ENCODE measurements at places on chromosomes 5 and 9.

GRCh38 chr9:91516081-91516480 is 92.4 kb upstream of the NFIL3 start:
- no peak overlapping the region for H3K4me3 ChIP-seq
- no peaks in the 10 kb centered on the region for H3K4me1 ChIP-seq
- H3K27me3 ChIP-seq, result peaks cover 45% of the 10 kb centered on the region
- DNase-seq, result no peak
- peaks cover 4% of the 10 kb centered on the region for H3K36me3 ChIP-seq
- H3K27ac ChIP-seq, result no peak overlapping the region

- no peak overlapping the region for H3K27ac ChIP-seq
- no peak for DNase-seq
- H3K4me1 ChIP-seq, result no peaks in the 10 kb centered on the region
- no peak overlapping the region for H3K4me3 ChIP-seq
- no peaks in the 10 kb centered on the region for H3K27me3 ChIP-seq
- no peaks in the 10 kb centered on the region for H3K36me3 ChIP-seq
These were observed 169.3 kb downstream of the SEMA5A start for GRCh38 chr5:9376363-9377117.

DNA sequence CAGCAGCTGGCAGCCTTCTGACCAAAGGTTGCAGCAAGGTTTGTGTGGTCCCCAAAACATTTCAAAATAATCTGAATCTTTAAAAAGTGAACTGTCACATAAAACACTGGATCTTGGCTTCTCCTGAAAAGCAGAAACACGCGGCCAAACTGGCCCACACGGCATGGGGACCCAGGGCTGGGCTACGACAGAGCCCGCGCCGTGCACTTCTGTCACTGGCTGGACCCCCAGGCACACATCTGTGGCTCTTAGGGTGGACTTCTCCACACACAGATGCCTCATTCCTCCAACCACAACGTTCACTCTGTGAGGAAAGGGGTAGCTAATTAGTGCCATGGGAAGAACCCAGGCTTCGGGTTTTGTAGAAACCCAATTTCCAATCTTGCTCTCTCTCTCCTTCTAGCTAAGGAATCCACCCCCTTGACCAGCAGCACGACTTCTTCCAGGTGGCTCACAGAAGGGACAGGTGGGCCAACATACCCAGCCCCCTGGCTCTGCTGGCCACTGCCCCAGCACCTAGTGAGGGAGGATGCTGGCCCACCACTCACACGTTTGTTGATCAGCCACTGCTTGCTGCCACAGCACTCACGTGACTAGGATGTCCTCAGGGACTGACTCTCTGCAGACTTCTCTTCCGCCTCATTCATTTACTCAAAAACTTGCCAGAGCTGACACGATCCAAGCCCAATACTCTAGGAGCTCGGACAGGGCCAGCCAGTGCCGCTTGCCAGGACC is 17.9 kb downstream of the LMAN2 start:
- no peak for DNase-seq
- H3K4me1 ChIP-seq, result no peaks in the 10 kb centered on the region
- H3K4me3 ChIP-seq, result no peak overlapping the region
- no peaks in the 10 kb centered on the region for H3K27me3 ChIP-seq
- H3K36me3 ChIP-seq, result peaks cover 42% of the 10 kb centered on the region
- no peak overlapping the region for H3K27ac ChIP-seq

GRCh38 chr9:72205513-72205912 is 56.3 kb downstream of the GDA start:
- no peak overlapping the region for H3K4me3 ChIP-seq
- H3K36me3 ChIP-seq, result no peaks in the 10 kb centered on the region
- no peak for DNase-seq
- H3K4me1 ChIP-seq, result no peaks in the 10 kb centered on the region
- H3K27me3 ChIP-seq, result peaks cover 6% of the 10 kb centered on the region
- H3K27ac ChIP-seq, result no peak overlapping the region

DNA sequence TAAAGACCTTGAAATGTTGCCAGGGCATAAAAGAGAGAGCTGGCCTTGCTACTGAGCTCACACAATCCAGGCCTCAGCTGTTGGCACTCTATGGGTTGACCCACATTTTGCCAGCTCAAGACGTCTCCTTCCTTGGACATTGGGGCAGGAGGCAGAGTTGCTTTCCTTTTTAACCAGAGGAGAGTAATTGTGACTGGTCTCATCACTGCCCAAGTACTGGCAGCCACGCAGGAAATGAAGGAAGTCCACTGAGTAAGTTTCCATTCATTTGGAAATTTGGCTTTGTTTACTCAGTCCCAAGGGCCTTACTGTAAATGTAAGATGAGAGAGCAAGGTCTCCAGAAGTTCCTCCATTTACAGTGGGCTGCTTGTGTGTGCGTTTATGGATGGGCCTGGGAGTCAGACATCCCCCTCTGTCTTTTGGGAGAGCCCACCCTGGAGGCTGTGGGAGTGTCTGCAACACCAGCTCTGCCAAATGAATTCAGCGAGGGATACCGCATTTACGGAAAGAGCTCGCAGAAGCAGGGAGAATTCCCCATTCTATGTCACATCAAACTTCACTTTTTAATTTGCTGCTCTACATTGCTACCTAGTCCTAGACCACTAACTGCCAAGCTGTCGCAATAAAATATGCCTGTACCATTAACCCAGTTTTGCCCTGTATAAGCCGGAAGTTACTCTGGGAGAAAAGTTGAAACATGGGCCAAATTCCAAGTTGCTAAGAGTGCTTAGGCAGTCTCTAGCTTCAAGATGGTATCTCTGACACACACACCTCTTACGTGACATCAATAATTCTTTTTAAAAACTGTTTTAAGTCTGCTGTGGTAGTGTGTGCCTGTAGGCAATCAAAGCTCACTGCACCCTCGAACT is 24.5 kb upstream of the PDZD2 start:
- H3K36me3 ChIP-seq, result no peaks in the 10 kb centered on the region
- no peak for DNase-seq
- no peak overlapping the region for H3K27ac ChIP-seq

GRCh38 chr9:90840696-90841095 is 39.1 kb downstream of the SYK start:
- peaks cover 4% of the 10 kb centered on the region for H3K27me3 ChIP-seq
- H3K27ac ChIP-seq, result no peak overlapping the region
- H3K4me3 ChIP-seq, result no peak overlapping the region
- no peaks in the 10 kb centered on the region for H3K4me1 ChIP-seq

DNA sequence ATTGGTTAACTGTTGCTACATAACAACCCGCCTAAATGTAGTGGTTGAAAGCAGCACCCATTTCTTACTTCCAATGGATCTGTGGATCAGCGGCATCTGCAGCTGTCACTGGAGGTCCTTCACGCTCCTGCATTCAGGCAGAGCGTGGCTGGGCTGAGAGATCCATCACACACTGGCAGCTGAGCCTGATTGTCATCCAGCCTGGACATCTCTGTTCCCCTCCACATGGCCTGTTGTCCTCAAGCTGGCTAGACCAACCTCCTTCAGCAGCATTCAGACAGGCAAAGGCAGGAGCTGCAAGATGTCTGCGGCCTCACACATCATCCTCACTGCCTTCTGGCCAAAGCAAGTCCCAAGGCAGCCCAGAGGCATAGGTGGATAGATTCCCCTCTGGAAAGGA is 36.9 kb downstream of the DYNC2I2 start:
- peaks cover 55% of the 10 kb centered on the region for H3K36me3 ChIP-seq
- no peak overlapping the region for H3K4me3 ChIP-seq
- H3K27ac ChIP-seq, result no peak overlapping the region
- H3K4me1 ChIP-seq, result no peaks in the 10 kb centered on the region
- DNase-seq, result no peak
- H3K27me3 ChIP-seq, result no peaks in the 10 kb centered on the region

DNA sequence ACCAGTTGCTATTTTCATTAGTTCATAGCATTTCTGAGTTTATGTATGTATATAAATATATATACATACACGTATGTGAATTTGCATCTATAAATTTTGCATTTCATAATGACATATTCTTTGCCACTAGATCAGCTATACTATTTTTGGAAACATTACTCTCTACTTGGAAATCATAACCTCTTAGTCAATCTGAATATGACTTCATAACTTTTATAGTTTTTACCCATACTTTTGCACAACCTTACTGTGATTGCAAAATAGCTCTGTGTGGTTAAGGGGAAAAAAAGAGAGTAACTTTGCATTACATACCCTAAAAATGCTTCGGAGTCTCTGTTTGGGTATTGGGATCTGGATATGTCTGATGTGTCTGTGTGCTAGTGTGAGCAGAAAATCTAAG is 44.9 kb upstream of the ADAMTSL1 start:
- no peak overlapping the region for H3K4me3 ChIP-seq
- H3K27me3 ChIP-seq, result peaks cover 6% of the 10 kb centered on the region
- no peak overlapping the region for H3K27ac ChIP-seq
- no peak for DNase-seq

DNA sequence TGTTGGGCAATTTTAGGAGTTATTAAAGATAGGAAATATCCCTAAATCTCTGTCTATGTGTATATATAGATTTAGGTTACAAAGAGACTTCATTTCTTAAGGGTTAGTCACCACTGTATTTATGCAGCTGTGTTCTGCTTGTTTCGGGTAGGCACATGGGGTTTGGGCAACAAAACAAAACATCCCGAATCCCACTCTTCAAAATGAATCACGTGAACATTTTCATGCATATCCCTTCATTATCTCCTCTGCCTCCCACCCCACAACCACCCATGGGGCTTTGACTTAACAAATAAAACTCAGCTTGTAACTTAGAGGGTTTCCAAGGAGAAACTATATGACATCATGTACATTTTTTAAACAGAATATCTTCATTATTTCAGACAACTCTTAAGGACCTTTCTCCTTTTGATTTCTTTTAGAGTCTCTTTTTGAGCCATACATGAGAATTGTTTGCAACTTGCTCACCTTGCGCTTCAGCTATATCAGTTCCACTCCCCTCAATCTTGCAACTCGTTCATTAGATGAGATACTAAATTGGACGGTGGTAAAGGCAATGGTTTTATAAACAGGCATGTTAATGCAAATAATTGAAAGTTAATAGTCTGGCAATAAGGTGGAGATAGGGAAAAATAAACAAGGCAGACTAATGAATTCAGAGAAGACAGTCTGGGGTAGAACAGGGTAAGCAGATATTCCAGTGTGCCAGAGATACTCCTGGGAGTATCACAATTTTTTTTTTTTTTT is 136.7 kb downstream of the CD180 start:
- no peaks in the 10 kb centered on the region for H3K27me3 ChIP-seq
- DNase-seq, result no peak
- H3K36me3 ChIP-seq, result peaks cover 19% of the 10 kb centered on the region
- H3K27ac ChIP-seq, result no peak overlapping the region
- peaks cover 17% of the 10 kb centered on the region for H3K4me1 ChIP-seq

DNA sequence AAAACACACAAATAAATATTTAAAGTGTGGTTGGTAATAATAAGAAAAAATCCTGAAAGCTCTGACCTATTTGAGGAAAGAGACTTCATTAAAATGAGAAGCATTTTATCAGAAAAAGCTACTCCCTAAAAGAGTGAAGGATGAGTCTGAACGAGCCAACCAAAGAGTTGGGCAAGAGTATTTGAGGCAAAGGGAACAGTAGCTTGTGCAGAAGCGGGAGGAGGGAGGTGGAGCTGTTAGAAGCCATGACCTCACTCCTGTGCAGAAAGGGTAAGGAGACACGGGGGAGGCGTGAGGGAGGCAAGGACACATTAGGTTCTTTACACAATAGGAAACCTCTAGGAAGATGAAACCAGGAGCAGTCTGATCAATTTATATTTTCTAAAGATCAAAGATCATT is 29.4 kb downstream of the SH3RF2 start:
- no peaks in the 10 kb centered on the region for H3K36me3 ChIP-seq
- H3K27me3 ChIP-seq, result peaks cover 17% of the 10 kb centered on the region
- no peak overlapping the region for H3K4me3 ChIP-seq
- H3K4me1 ChIP-seq, result peaks cover 6% of the 10 kb centered on the region
- DNase-seq, result no peak
- no peak overlapping the region for H3K27ac ChIP-seq

DNA sequence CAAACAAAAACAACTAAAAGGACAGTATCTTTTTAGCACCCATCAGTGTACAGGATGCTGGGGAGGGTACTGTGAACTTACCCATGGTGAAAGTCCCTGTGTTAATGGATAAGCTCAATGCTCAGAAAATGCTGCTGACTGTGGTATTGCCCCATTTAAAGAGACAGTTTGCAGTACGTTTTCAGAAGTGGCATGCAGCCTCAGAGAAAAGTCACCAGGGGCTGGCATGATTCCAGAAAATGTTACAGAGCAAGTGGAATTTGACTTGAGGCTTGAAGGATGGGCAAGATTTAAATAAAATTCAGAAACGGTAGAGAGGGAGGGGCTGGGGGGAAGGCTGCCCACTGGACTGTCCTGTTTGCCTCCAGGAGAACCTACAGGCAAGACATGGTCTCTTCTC is 7.2 kb downstream of the S1PR3 start:
- no peaks in the 10 kb centered on the region for H3K36me3 ChIP-seq
- H3K27me3 ChIP-seq, result peaks cover 26% of the 10 kb centered on the region
- no peak for DNase-seq
- H3K27ac ChIP-seq, result no peak overlapping the region
- no peak overlapping the region for H3K4me3 ChIP-seq

- H3K36me3 ChIP-seq, result peaks cover 9% of the 10 kb centered on the region
- no peak for DNase-seq
- H3K27me3 ChIP-seq, result no peaks in the 10 kb centered on the region
- no peaks in the 10 kb centered on the region for H3K4me1 ChIP-seq
These were observed 15.0 kb upstream of the ECM2 start for GRCh38 chr9:92550765-92551164.

DNA sequence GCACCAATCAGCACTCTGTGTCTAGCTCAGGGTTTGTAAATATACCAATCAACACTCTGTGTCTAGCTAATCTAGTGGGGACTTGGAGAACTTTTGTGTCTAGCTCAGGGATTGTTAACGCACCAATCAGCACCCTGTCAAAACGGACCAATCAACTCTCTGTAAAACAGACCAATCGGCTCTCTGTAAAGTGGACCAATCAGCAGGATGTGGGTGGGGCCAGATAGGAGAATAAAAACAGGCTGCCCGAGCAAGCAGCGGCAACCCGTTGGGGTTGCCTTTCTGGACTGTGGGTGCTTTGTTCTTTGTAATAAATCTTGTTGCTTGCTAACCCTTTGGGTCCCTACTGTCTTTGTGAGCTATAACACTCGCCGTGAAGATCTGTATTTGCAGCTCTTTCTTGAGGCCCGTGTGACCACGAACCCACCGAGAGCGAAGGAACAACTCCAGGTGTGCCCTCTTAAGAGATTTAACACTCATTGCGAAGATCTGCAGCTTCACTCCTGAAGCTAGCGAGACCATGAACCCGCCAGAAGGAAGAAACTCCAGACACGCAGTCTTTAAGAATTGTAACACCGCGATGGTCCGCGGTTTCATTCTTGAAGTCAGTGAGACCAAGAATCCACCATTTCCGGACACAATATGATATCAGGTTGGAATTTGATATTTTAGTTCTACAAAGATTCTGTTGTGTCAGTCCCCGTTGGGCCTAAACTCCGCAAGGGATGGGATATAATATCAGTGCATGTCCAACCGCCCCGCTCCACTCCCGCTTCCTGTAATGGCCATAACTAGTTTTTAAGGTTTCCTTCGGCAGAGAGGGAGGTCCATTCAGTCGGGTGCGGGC is 740 bp upstream of the TRMT10B start:
- H3K27me3 ChIP-seq, result no peaks in the 10 kb centered on the region
- H3K27ac ChIP-seq, result peak overlapping the region; percentile 92
- H3K36me3 ChIP-seq, result peaks cover 10% of the 10 kb centered on the region
- peak; percentile 54 for DNase-seq
